ENCODE measurements at places on chromosomes 2 and 18. TPM values are rescaled to one million over a fixed set of nuclear protein-coding genes. Genes with fewer than 3 reads are reported as not detected.

Gene MDH1B
- not detected for total RNA-seq

Gene DAPL1
- not detected for total RNA-seq

Gene DNAJC5G
- total RNA-seq: not detected

Gene MATN3
- not detected for total RNA-seq

Gene CRYGD
- total RNA-seq: not detected

Gene APCDD1
- total RNA-seq: not detected

Gene FAM210A
- total RNA-seq: 17.2 TPM

Gene IL18R1
- 83.8 TPM for total RNA-seq

Gene SLC8A1
- total RNA-seq: 0.73 TPM
